ENCODE measurements at places on chromosomes 13 and 19.

DNA sequence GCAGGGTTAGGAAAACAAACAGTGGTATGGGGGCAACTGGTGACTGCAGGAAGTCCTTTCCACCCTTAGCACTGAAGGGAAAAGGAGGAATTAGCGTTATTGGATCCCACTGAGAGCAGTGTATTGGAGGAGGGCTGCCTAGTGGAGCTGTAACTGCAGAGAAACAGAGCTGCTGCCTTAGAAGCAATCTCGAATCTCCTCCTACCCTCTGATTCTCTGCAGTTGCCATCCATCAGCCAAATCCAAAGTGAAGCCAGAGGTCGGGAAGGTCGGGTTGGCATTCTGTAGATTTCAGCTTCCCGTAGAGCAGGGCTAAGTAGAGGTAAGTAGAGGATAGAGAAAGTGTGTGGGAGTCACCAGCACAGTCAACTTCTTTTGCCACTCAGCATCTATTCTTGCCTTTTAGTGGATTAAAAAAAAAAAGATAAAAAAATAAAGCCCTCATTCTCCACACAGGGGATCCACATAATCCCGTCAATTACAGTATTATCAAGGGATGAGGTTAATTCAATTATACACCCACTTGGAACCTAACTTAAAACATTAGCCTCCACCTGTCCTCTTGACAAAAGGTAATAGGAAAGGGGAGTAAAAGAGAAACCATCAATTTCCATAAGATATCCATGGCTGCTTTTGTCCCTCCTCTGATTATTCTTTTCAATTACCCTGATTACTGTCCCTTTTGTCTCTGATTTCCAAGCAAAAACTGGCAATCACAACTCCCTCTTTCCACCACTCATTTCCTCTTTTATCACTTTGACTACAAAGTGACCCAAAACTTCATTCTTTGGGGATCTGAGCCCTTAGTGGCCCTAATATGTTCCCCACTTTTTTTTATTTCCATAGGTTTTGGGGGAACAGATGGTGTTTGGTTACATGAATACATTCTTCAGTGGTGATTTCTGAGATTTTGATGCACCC lies 234.7 kb downstream of the RBM26 start:
- no peak for DNase-seq

DNA sequence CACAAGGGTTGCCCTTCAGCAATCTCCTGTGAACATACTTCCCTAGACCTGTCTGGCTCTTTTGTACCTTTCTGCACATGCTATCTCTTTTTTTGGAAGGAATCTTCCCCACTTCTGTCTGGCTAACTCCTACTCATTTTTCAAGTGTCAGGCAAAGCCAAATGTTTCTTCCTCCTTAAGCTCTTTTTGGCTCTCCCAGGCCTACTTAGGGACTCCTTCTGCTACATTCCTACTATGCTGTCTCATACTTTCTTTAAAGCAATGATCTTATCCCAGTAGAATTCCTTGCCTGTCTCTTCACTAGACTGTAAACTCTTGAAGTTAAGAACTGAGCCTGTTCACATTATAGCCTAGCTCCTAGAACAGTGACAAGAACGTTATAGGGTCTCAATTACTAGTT lies 114.9 kb upstream of the WASF3 start:
- no peak for DNase-seq

- DNase-seq = no peak
These were observed 748 bp downstream of the LMNB2 start for GRCh38 chr19:2455851-2456570.

GRCh38 chr19:5621311-5621944 lies 1.1 kb downstream of the SAFB2 start:
- no peak for DNase-seq

GRCh38 chr13:108193806-108194205 lies 21.5 kb downstream of the LIG4 start:
- no peak for DNase-seq

DNA sequence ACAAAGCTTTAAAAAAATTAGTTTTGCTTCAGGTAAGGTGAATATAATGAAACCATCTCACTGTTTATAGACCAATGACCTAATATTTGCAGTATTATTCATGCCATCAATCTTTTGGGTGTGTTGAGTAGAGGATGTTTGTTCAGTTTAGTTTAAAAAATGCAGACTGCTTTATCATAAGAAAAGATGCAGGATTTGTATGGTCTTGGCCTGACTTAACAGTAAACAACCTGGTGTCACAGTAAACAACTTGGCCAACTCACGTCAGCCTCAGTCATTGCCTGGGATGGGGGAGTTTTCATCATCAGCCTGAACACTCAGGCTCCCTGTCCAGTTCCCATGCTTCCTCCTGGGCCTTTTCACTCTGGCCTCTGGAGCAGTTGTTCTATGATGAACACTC lies 55.1 kb downstream of the LMO7 start:
- no peak for DNase-seq

DNA sequence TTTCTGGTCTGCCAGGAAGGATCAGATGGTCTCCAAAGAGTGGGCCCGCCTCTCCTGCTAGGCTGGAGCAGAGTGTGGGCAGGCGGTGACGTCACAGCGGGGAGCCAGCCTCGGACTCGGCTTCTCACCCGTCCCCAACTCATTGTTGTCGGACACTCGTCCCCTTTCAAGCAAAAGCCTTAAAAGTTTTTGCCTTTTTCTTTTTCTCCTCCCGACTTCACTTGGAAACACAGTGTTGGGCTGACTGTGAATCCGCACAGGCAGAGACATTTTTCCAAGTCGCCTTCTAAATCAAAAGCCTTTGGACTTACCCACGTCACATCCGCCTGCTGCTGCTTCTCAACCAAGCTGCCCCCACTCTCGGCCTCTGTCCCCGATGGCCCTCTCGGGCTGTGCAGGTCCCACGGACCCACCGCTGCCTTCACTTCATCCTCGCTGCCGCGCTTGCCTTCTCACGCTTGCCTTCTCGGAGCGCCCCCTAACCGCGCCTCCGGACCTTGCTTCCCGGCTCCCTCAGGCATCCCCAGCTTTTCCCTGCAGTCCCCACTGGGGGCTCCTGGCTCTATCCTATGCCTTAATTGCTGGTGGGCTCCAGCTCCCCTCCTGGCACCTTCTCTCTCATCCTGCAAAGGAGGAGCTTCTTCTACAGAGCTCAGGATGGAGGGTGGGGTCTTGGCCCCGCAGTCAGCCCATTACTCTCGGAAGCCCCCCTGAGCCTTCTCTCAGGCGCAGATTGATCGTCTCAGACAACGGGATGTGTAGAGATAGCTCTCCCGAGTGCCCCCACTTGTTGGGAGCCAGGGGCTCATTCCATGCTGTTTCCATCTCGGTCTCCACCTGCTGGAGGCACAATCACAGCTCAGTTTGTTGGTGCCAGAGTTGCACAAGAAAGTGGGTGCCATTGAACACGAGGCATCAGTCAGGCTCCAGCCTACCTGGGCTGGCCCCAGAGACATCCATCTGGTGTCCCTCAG lies 3.9 kb upstream of the ZNF135 start:
- peak; percentile 26 for DNase-seq

Data from spinal cord (tissue), 10 donors.